Natural killer cell treated with Interleukin-12 subunit alpha and Interleukin-12 subunit beta and Interleukin-15 and Interleukin-18, amount 100 ng/mL, for 72 hours (primary cell): ENCODE measurements at places on chromosomes 3 and 15. TPM values are rescaled to one million over a fixed set of nuclear protein-coding genes. Genes with fewer than 3 reads are reported as not detected.

DNA sequence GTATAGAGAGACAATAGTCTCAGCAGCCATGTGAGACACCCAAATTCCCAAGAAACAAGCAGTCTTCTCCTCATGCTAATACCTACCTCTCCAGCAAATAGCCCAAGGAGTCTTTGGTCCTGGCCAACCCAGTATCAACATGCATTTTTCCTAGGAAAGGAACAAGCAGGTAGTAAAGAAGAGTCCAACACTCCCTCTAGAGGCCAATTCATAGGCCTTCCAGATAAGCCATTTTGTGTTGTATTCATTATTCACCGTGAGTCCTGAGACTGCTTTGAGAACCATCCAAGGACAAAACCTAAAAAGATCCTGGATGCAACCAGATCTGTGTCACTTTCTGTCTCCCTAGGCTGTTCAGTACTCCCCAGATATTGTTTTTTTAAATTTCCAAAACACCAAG lies 63.6 kb upstream of the SNTN start:
- no peak for DNase-seq

DNA sequence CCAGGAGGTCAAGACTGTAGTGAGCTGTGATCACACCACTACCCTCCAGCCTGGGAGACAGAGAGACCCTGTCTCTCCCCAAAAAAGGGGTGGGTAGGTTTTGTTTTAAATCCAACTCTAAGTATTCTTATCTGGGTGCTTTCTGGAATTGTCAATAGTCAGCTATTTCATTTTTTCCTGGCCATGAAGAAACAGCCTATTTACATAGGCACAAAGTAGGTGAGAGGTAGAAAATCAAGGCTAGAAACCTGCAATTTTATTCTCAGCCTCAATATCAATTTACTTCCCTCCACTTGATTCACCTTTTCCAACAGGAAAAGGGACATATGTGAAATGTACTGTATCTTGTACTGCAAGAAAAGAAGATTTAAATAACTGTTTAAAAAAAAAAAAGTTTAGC lies 45.9 kb downstream of the CSNK1G1 start:
- DNase-seq, result no peak

DNA sequence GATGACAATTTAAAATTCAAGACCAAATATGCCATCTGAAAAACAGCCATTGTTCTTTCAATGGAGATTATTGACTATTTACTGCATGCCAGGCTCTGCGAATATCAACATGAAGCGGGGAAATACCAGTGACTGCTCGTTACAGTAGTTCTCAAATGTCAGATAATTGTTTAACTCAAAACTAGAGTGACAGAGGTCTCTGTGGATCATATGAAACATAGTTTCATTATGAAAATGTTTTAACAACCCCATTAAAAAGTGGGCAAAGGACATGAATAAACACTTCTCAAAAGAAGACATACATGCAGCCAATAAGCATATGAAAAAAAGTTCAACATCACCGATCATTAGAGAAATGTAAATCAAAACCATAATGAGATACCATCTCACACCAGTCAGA lies 50.0 kb upstream of the GPR149 start:
- DNase-seq, result no peak

DNA sequence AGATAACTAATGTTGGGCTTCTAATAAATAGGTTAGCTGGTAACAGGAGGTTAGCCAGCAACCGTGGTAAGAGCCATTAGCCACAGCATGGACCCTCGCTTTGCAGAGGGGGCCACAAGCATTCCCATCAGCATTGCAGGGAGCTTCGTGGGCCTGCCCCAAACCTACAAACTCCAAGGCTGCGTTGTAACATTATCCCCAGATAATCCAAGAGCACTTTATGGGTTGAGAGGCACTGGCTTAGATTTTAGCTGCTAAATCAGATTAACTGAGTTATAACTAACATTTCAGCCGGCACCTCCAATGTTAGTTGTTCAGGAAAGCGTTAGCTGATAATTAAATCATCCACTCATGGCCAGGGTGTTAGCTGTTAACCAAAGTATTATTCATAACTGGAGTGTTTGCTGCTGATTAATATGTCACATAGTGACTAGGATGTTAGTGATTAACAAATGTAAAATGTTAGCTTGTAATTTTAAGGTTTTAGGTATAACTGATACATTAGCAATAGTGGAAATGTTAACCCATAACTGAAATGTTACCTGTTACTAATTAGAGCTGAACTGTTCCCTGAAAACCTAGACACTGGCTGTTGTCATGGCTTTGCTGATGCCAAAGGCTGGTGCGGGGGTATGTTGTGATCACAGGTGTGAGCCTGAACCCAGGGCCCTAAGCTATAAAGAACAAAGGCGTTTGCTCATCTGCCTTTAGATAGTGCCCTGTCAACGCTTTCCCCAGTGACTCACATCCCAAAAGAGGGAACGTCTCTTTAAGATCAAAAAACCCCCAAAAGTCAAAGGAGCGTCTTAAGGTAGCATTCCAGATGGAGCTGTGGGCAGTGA lies 56.2 kb downstream of the SLC6A6 start:
- DNase-seq, result no peak

Gene KCNH8
- not detected for total RNA-seq

- no peak for DNase-seq
Measured at GRCh38 chr3:170589113-170589512, 3.2 kb upstream of the SLC7A14 start.

Gene TUSC7
- not detected for total RNA-seq
